ENCODE measurements at places on chromosomes 2 and 18.

- no peak for DNase-seq
Observed at GRCh38 chr18:75854174-75854573, 426.7 kb upstream of the SMIM21 start.

- no peak for DNase-seq
Observed at GRCh38 chr2:214775971-214776370, 33.5 kb downstream of the BARD1 start.

GRCh38 chr18:50696436-50696835 lies 123.4 kb downstream of the MRO start:
- no peak for DNase-seq

- DNase-seq: no peak
Observed at GRCh38 chr2:169609264-169609663, 25.1 kb downstream of the PPIG start.

GRCh38 chr2:202628646-202629198 lies 6.0 kb upstream of the FAM117B start:
- DNase-seq: no peak

DNA sequence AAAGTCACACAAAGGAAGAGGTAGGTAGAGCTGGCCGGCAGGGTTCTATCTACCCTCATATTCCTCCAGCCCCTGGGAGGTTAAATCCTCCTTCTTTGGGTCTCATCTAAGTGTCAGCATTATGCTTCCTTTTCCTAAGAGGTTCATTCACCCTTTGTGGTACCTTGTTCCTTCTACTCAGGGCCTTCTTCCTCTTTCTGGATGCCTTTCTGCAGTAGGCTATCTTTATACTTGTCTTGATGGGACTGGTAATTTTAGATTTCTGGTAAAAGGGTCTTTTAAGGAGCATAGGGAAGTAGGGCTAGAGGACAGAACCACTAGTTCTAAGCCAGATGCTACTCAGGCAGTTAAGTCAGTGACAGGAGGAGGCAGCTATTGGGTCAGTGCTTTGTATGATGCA lies 13.7 kb upstream of the TNP1 start:
- DNase-seq: no peak

DNA sequence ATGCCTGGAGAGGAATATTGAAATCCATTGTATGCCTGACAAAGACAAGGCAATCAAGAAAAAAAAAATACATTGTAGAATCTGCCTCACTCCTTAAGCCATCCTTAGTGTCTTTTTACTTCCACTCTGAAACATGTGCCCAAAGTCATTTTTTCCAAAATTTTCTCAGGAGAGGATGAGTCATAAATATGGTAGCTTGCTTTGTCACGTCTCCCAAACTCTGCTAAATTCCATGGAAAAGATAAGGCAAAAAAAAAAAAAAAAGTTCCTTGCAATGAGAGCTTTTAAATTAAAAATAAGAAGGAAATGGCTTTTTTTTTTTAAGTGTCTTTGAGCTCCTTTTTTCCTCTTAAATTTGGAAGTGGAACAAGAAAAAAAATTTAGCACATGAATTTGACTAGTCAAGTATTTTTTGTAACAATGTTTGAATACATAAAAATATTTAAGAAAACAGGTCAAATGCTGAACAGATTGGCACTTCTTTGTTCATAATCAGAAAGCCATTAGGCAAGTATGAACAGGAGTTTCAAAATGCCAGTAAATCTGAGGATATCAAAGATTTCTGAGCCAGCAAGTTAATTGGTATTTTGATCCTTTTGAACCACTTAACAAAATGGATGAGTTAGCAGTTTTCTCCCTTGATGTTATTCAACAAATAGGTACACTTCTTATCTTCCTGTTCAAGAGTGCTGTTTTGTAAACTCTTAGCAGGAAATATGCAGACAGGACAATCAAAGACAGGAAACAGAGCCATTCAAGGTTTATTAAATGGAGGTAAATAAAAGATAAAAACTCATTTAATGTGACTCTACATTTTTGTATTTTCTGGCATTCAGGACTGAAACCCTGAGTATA lies 247.3 kb upstream of the SP5 start:
- DNase-seq: no peak

- DNase-seq: no peak
Observed at GRCh38 chr2:24432735-24433134, 58.3 kb upstream of the NCOA1 start.

- DNase-seq: no peak
Observed at GRCh38 chr2:236107536-236107935, 60.6 kb downstream of the GBX2 start.

All from cardiac septum (tissue), 1 donor.